ENCODE measurements at places on chromosomes 6 and 20.

DNA sequence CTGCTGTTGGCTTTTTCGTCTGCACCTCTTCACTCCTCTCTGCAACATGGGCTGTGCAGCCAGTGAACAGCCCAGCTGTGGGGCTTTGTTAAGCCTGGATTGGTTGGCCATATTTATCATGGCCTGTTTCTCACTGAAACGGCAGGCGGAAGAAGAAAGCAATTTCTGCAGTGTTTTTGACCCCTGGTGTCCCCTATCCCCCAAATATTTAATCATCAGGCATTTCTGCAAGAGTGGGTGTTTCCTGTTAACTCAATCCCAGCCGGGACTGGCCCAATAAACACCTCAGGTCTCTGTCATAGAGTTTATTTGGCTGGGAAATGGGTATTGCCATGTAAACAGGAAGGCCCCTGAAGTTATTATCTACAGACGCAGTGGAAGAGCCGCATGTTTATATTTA lies 174.8 kb upstream of the SUPT3H start:
- no peak for DNase-seq

DNA sequence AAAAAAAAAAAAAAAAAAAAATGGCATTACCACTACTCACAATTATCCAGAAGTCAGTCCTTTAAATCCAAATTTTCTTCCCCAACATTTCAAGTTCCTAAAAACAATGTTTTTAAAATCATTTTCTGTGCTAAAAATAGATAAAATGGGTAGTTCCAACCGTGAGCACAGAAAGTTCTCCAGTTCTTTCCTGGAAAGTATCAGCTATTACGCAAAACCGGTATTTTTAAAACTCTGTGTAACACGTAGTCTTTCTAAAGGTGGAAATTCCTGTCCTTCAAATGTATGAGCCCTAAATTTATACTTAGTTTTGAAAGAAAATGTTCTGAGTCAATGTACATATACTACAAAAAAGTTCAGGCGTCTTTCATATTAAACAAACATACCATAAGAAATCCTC lies 83.5 kb upstream of the SCAF8 start:
- no peak for DNase-seq

GRCh38 chr6:159067334-159067733 lies 22.5 kb upstream of the TAGAP start:
- no peak for DNase-seq

DNA sequence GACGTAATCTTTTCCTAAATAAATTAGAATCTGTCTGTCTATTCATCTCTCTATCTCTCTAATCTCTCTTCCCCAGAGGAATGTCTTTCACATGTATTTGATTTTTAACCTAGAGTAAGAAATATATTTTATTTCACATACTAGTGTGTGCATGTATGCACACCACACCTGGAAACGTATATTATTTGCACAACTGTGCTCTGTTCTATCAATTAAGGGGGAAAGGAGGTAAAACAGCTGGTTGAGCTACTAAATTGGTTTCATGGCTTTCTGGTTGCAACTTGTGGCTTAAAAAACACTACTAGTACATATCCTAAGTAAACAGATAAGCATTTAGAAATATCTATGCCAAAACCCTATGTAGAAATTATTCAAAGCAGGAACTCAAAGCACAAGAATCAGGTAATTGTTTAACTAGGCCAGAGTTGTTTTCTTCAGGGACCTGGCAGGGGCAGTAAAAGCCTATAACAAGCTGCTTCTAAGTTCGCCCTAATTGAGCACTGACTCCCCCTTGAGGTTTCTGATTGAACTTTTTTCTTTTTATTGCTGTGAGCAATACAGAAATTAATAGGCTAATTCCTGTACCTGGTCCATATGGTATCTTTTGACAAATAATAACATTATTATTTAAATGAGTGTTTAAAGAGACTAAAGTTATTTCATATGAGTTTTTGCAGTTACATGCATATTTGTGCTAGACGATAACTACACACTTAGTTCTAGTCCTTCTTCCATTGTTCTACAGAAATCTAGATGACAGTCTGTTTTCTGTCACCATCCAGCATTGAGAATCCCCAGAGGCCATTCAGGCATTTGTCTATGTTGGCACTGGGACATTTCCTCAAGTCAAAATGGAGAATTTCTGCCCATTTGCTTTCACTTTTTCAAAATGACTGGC lies 88.6 kb downstream of the MCHR2 start:
- DNase-seq, result no peak

- no peak for DNase-seq
Measured at GRCh38 chr20:58883241-58883691, 30.8 kb downstream of the GNAS start.

DNA sequence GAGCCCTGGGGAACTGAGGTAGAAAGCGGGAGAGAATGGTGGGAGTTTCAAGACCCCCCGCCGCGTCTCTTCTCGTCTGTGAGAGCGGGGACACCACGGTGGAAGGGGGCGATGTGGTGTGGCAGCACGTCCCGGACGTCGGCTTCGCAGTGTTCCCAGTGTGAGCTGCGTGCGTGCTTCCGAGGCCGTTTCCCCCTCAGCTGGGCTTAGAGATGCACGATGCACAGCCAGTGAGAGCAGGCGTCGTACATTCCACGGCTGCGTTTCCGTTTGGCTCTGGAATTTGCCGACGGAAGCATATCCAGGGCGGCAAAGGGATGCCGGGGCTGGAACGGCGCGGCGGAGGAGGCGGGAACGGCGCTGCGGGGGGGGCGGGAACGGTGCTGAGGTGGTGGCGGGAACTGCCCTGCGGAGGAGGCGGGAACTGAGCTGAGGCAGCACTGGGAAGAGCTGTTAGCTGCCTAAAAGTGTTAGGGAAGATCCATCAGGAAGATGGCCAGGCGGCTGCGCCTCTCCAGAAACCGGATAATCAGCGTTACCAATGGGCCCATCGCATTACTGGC lies 37.7 kb downstream of the KIF25 start:
- DNase-seq, result no peak

- DNase-seq, result no peak
Measured at GRCh38 chr6:24960991-24961475, 25.3 kb upstream of the RIPOR2 start.

- DNase-seq, result no peak
Measured at GRCh38 chr6:13718123-13718458, 6.5 kb upstream of the RANBP9 start.

DNA sequence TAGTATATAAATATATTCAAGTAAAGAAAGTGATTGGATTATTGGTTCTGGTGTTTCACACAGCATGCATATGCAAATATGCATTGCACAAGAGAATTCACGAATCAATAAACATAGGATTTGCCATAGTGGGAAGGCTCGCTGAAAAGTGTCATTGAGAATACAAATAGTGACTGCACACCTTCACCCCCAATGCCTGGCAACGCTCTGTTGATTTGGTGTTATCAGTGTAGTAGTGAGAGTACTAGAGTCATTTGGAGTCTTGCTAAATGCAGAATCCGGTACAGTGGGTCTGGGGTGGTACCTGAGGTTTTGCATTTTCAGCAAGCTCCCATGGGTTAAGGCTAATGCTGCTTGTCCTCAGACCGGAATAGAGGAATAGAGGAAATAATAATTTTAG lies 49.7 kb upstream of the NAA20 start:
- DNase-seq, result no peak

DNA sequence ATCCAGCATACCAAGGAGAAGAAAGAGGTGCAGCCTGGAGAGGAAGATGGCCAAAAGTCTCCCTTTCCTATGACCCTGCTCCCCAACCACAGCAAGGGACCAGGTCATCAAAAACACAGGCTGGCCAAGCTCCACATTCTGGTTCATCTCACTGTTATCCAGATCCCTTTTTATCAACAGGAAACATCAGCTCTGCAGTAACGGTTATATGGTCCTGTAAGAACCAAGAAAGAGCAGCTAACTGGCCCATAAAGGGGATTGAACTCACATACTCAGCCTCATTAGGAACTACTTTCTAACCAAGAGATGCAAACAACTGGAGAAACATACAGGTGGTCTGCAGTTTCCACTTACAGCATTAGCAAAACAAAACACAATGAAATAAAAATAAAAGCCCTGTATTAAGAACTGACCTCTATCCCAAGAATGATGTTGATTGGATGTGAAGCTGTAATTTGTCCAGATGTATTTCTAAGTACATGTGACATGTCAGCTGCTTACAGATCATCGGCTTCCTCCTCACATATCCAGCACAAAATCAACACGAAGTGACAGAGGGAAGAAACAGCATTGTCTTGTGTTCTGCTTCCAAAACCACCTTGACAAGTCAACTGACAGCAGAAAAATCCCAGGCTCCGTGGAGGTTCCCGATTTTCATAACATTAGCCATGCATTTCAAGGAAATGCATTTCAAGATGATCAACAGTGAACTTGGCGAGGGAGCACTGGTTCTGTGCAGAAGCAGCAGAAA lies 557.2 kb upstream of the AGPAT4 start:
- no peak for DNase-seq

DNA sequence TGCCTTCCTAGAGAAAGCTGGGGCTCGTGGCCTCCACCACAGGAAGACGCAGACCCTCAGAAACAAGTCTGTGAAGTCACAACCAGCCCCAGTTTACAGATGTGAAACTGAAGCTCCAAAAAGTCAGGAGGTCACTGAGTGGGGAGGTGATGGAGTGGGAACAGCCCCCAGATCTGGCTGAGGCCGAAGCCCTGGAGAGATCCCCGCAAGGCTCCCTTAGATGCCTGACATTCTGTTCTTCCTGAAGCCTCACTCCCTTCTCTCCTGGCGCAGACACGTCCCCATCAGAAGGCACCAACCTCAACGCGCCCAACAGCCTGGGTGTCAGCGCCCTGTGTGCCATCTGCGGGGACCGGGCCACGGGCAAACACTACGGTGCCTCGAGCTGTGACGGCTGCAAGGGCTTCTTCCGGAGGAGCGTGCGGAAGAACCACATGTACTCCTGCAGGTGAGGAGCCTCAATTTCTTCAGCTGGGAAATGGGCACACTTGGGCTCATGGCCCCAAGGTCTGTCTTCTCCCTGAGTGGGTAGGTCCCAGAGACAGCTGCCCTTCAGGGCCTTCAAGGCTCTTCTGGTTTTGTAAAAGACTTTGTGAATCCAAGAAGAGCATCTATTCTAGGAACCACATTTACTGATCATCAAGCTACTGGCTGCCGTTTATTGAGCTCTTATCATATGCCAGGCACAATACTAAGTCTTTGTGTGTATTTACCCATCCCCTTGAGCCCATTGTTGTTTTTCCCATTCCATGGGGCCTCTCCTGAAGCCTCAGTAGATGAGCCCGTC lies 50.5 kb downstream of the HNF4A start:
- no peak for DNase-seq

GRCh38 chr20:34713194-34713943 lies 9.2 kb downstream of the TP53INP2 start:
- no peak for DNase-seq

- DNase-seq, result no peak
Measured at GRCh38 chr6:11270030-11271027, 37.9 kb upstream of the NEDD9 start.

GRCh38 chr6:121438869-121439268 lies 3.4 kb downstream of the GJA1 start:
- no peak for DNase-seq

DNA sequence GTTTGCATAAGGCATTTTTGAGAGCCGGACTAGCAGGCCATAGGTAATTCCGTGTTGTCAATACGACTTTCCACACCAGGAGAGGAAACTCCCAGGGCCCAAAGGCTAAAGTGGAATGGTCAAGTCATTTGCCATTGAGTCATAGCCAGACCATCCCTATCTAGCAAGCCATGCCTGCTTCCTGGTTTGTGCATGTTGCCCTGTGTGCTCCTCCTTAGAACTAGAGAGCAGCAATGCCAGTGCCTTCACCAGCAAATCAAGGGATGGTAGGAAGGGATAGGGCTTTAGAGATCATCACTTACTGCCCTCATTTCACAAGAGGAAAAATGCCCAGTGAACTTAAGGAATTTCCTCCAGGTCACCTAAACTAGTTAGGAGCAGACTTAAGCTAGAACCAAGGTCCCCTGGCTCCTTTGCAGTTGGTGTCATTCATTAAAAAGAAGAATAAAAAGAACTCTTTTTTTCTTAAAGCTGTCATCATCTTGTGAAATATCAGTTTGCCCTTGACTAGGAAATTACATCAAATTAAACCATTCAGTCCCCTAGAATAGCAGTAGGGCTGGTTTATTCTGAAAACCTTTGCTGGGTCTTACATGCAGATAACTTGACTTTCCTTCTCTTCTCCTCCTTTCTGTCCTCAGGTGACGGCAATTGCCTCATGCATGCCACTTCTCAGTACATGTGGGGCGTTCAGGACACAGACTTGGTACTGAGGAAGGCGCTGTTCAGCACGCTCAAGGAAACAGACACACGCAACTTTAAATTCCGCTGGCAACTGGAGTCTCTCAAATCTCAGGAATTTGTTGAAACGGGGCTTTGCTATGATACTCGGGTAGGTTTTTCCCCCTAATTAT lies 7.4 kb downstream of the TNFAIP3 start:
- DNase-seq, result no peak

DNA sequence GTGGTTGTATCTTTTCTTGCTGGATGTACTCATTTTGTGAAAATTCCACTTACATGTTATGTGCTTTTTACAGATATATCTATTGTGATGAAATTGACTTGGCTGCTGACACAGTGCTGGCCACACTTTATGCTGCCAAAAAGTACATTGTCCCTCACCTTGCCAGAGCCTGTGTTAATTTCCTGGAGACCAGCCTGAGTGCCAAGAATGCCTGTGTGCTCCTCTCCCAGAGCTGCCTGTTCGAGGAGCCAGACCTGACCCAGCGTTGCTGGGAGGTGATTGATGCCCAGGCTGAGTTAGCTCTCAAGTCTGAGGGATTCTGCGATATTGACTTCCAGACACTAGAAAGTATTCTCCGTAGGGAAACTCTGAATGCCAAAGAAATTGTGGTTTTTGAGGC lies 4.9 kb downstream of the BTBD3 start:
- DNase-seq, result no peak

DNA sequence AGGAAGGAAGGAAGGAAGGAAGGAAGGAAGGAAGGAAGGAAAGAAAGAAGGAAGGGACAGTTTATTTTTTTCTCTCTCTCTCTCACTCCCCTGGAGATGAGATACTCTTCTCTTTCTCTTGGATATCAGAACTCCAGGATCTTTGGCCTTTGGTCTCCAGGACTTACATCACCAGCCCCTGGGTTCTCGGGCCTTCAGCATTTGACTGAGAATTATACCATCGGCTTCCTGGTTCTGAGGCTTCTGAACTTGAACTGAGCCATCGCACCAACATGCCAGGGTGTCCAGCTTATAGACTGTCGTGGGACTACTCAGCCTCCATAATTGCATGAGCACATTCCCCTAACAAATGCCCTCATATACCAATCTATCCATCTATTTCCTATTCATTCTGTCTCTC lies 69.4 kb upstream of the NRSN1 start:
- no peak for DNase-seq

GRCh38 chr20:56630506-56631317 lies 1.6 kb downstream of the TFAP2C start:
- DNase-seq, result no peak
